ENCODE measurements at places on chromosomes 4 and X.

DNA sequence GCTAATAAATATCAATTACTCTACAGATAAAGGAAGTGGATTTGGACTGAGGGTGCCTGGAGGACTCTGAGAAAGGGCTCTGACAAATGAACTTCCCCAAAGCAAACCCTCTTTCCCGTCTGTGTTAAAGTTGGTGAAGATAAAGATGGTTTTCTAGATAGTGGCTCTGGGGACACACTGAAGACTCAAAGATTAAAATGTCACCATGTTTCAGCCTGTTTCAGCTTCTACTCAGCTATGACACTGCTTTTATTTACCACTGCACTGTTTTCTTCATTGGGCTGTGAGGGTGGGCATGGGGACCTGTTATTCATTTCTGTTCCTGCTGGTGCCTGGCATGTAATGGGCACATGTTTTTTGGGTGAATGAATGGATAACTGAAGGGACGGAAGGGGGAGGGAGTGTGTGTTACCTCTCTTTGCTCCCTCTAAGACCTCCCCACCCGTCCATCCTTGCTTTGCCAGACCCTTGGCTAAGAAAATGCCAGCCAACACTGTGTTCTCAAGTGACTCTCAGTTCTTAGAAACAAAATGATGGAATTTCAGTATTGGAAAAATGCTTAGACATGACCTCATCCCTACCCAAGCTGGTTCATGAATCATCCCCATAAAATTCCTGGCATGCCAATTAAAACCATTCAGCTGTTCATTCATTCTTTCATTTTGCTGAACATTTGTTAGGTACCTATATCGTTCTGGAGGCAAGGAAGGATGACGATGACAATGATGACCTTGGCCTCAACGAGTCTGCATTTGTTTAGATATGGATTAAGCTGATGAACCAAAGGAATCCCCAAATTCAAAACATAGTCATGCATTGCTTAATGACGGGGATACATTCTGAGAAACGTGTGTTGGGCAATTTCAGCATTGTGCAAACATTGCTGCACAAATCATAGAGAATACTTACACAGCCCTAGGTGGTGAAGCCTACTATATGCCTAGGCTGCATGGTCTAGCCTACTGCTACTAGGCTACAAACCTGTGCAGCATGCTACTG is 13.4 kb upstream of the STK32B start:
- DNase-seq = peak; percentile 61

DNA sequence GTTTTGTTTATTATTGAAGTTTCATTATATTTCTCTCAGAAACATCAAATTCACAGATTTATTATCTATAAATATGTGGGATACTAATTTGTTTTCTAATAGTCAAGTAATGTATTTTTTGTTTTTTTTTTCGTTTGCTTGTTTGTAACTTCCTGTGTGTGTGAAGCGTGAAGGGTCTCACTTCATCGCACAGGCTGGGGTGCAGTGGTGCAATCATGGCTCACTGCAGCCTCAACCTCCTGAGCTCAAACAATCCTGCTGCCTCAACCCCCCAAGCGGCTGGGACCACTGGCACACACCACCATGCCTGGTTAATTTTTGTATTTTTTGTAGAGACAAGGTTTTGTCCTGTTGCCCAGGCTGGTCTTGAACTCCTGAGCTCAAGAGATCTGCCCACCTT is 55.1 kb downstream of the SH3RF1 start:
- DNase-seq = no peak

DNA sequence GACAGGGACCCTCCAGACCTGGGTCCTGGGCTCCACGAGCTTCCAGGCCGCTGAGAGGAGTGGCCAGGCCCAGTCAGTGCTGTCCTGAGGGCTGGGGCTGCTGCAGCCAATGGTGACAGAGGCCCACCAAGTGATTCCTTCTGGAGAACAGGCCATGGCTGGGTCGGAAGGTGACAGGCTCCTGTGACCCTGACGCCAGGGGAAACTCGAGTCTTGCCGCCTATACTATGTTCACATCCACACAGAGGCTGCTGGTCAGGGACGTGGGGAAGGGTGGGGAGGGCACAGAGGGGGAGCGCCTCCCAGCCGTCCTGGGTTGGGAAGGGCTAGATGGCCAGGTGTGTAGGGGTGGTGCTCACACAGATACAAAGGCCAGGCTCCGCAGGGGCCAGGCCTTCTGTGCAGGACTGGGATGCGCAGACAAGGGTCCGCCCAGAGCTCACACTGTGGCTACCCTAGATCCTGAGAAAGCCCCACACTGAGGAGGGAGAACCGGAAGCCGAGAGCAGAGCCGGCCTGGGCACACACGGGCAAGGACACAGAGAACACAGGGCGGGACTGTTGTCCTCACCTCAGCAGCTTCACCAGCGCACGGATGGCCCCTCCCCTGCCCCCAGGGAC is 81.4 kb downstream of the HTRA3 start:
- no peak for DNase-seq

- no peak for DNase-seq
Observed at GRCh38 chr4:136319789-136320464, 1212.4 kb downstream of the PCDH18 start.

GRCh38 chrX:105837232-105837631 is 14.9 kb downstream of the NRK start:
- peak; percentile 25 for DNase-seq

GRCh38 chrX:11050013-11050412 is 61.1 kb upstream of the HCCS start:
- no peak for DNase-seq

GRCh38 chr4:100177126-100177525 is 13.1 kb downstream of the DDIT4L start:
- DNase-seq = no peak

- no peak for DNase-seq
Observed at GRCh38 chrX:32893751-32894150, 317.6 kb downstream of the DMD start.

GRCh38 chr4:3340700-3341083 is 47.9 kb downstream of the RGS12 start:
- no peak for DNase-seq

GRCh38 chr4:165393704-165394103 is 14.9 kb downstream of the CPE start:
- DNase-seq = no peak

DNA sequence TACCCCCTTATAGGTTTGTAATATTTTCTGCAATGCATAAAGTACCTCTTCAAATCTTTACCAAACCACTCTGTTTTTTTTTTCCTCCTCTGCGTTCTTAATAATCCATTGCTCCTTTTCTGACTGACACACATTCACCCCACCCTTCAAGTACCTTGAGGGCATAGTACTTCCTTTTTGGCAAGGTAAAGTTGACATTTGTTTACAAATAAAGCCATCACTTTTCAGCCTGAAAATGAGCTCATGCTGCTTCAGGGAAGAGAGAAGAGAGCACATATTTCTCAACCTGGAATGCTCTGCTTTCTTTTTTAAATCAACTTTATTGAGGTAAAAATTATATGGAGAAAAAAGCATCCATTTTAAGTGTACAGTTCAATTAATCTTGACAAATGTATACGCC is 113.9 kb downstream of the AGTR2 start:
- DNase-seq = no peak

DNA sequence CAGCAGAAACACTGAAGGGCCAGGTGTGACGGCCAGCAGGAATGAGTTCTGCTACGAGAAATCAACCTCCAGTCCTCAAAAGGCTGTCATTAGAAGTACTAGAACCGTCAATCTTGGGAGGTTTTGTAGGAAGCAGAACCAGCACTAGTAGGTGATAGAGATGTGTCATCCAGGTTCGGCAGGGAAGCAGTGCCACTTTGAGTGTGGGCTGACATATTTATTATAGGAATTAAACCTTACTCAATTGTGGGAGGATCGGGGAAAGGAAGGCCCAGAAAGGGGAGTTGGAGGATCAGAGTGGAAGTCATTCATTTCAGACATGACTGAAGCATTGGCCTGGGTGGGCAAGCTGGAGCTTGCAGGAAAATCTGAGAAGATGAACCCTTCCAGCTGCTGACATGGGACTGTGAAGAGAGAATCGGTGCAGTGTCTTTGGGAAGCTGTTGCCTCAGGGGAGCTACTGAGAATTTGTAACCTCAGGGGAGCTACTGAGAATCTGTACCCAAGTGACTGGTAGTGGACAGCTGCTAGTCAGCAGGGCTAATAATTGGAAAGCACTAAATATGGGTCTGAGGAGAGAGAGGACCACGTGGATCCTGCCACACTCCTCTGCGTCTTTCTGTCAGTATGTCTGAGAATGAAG is 177.4 kb downstream of the SPRY1 start:
- no peak for DNase-seq

DNA sequence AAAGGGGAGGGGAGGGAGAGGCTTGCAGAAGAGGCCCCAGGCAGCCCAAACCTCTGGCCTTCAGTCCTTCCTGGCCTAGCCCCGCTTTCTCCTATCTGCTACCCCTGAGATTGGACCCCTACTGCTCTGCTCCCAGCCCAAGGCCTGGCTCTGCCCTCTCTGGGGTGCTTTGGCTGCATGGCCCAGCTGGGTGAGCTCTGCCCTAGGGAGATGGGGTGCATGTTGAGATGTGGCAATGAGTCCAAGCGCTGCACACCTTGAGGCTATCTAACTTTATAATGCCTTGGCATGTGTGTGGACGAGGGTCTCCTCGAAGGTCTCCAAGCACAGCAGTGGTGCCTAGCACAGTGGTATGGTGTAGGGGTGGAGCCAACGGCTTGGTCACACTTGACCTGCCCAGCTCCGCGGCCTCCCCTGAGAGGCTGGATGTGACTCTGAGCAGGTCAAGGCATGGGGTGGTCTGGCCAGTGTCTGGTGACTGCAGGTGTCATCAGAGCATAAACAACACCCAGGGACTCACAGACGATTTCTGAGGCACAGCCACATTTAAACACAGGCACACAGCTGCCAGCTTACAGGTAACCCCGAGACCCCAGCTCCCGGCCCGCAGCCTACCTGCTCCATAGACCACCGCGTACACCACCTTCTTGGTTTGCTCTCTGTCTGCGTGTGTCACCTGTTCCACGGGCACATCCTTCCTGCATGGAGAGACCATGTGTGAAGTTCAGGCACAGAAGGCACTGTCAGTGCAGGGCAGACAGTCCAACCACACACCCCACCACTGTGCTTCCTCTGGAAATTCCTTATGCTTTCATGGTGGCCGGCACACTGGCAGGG is 36.3 kb downstream of the NAT8L start:
- DNase-seq = no peak

GRCh38 chrX:67536564-67536963 is 7.3 kb upstream of the AR start:
- no peak for DNase-seq

GRCh38 chrX:19213610-19214152 is 91.4 kb upstream of the ADGRG2 start:
- DNase-seq = no peak

Data from hepatic stellate cell (primary cell).